Cortex of kidney (tissue), 1 donor: ENCODE measurements at places on chromosomes 1 and 21.

GRCh38 chr1:17674726-17675500 is 80.2 kb upstream of the ACTL8 start:
- no peak for DNase-seq

DNA sequence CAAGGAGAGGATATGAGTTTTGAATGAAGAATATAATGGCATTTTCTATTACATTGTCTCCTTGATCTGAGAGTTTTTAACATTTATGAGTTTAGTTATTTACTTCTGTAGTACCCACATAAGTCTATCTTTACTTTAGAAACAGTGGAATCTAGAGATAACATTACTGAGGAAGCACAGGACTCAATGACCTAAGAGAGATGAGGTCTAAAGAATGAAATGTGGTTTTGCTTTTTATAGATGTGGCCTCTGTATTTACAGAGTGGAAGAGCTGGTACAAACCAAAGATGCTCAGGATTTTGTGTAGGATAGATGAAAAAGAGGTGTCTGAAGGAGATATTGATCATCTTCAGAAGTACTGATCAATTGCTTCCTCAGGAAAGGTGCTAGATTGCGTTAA is 177.3 kb downstream of the KCTD3 start:
- no peak for DNase-seq

- DNase-seq: no peak
These were observed 42.1 kb upstream of the LEPR start for GRCh38 chr1:65378247-65378946.

DNA sequence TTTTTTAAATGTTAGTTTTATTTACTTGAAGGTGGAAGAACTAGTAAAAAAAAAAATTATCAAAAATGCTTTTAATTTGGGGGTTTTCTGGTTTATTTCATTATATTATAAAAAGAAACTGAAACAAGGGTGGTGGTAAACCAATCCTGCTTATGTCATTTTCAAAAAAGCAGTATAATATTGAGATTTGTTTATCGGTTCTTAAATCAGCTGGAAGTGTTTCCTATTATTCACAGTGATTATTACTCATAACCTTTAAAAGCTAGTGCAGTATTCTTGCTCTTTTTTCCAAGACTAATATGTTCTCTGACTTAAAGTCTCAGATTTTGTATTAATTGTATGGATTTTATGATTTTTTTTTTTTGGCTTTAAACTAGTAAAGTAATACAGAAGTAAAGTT is 5.4 kb upstream of the LRRC40 start:
- no peak for DNase-seq

DNA sequence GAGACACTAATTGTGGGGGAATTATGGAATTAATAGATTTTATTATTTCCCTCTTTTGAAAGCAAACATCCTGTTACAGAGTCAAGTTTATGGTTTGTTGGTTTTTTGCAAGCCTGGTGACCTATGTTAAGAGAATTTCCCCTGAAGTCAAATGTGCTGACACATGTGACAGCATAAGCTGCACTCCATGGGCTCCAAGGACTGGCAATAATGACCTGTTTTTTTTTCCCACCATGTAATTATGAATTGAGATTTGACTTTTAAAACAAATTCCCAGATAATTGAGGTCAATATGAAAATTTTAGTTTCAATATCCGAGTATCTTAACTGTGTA is 242.5 kb upstream of the SGIP1 start:
- no peak for DNase-seq

DNA sequence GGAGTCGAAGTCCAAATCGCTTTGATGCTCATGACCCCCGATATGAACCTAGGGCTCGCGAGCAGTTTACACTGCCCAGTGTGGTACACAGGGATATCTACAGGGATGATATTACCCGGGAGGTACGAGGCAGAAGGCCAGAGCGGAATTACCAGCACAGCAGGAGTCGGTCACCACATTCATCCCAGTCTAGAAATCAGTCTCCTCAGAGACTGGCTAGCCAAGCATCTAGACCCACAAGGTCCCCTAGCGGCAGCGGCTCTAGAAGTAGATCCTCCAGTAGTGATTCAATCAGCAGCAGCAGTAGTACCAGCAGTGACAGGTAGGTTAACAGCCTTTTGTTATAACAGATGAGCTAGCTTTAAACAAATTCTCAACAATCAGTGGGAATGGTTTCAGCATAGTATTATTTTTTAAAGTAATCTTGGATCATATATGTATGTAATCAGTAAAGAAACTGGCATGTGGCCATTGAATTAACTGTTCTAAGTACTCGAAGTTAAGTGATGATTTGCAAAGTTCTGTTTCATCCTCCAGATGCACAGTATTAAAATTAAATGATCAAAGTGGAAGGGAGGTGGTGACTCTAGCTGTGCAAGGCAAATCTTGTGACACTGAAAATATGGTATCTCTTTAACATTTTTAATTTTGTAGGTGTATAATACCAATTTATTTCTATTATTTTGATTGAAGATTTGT is 29.0 kb downstream of the SPEN start:
- no peak for DNase-seq

- DNase-seq: no peak
These were observed 144.7 kb upstream of the SPATA6 start for GRCh38 chr1:48616710-48617109.

GRCh38 chr1:23400324-23401114 is 24.0 kb downstream of the TCEA3 start:
- DNase-seq: no peak

DNA sequence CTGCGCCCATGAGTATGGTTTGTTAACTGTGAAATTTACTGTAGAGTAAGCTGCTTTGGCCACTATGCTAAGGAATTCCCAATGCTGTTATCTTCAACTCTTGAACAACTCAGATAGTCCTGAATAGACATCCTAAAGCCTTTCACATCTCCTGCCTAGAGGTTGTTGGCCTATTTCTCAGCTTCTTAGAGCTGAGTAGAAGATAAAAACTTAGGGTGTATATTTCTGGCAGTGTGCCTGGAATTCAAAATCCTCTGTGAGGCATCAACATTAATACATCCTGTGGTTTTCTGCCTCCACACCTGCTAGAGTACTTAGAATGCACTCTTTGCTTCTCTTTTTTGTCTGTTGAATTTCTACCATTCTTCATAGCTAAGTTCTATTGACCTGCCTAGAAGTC is 45.8 kb upstream of the RC3H1 start:
- DNase-seq: no peak

GRCh38 chr1:29169976-29170375 is 11.7 kb downstream of the SRSF4 start:
- DNase-seq: no peak

- DNase-seq: no peak
These were observed 36.0 kb downstream of the CENPF start for GRCh38 chr1:214638997-214639396.

DNA sequence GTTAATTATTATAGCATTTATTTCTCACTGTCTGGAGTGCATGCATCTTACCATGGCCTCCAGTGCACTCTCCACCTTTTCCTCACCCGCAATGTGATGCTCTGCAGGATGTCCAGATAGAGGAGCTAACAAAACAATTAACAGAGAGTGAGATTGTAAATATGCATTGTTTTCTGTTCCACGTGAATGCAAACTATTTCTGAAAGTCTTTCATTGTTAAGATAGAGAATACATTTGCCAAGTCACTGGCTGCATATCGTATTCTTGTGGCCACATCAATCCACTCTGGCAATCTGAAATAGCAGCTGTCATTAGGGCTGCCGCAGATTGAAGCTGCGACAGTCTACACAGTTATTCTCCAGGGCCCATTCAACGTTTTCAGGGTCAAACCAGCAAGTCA is 143.8 kb downstream of the DUSP10 start:
- DNase-seq: no peak

- DNase-seq: no peak
These were observed 6.8 kb downstream of the NCF2 start for GRCh38 chr1:183583466-183583865.

DNA sequence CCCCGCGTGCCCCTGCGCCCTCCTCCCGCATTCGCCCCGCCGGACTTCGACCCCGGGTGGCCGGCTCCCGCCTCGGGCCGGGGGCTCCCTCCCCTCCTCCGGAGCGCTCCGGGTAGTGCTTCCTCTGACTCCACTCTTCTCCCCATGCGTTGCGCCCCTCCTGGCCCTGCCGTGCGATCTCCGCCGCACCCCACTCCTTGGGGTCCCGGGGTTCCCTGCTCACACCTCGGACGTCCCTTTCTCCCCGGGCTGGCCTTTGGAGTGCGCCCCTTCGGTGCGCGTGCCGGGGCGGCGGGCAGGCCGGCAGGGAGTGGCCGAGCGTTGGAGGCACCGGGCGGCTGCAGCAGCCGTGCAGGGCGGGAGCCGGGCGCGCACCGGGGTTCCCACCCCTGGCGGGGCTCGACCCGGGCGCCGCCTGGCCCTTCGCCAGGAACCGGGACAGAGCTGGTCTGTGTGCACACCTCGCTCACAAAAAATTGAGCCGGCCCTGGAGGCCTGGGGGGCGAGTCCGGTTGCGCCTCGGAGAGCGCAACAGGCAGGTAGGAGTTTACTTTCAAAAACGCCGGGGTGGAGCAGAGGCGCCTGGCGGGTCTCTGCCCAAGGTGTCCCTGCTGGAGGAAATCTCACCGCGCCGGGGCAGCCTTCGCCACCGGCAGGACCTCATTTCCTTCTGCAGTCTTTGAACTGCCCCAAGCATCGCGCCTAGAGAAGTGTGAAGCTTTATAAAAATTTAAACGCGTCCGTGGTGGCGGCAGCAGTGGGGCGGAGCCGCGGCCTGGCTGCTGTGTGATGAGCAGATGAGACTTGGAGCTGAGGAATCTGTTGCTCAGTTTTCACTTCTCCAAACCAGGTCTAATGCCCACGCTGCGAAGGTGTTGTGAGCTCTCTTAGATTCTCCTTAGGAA is 650 bp downstream of the VANGL1 start:
- no peak for DNase-seq

DNA sequence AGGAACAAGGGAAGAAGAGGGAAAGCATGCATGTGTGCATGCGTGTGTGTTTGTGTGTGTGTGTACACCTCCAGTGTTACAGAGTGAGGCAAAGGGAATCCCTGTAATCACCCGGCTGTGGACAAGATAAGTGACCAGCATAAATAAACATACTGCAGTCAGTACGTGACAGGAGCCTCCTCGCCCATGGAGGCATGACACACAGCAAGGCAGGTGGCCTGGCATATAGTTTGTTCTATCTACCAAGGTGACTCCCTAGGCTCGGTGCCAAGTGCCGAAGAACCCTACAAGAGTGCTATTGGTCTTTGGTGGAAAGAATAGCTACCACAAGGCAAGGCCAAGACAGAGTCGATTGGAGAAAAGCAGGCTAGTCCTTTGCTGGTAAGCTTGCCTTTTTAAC is 31.7 kb upstream of the HEATR1 start:
- no peak for DNase-seq

- DNase-seq: no peak
These were observed 61.1 kb upstream of the C1orf87 start for GRCh38 chr1:60134716-60135115.

DNA sequence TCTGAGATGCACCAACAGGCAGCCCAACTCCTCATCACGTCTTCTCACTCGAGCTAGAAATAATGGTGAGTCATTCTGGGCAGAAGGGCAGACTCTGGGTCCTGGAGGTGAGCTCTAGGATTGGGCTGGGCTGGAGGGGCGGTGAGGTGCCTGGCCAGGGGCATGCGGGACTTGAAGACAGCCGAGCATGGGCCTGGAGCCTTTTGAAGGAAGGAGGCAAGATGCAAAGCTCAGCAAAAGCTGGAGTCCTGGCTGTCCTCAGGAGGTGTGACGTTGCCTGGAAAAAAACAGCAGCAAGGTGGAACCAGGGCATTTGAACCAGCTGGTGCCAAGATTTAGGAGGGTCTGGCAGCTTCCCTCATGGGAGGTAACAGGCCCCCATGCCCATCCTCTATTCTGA is 712 bp downstream of the KCNA2 start:
- DNase-seq: no peak

GRCh38 chr1:160610569-160611242 is 31.4 kb upstream of the CD84 start:
- no peak for DNase-seq

DNA sequence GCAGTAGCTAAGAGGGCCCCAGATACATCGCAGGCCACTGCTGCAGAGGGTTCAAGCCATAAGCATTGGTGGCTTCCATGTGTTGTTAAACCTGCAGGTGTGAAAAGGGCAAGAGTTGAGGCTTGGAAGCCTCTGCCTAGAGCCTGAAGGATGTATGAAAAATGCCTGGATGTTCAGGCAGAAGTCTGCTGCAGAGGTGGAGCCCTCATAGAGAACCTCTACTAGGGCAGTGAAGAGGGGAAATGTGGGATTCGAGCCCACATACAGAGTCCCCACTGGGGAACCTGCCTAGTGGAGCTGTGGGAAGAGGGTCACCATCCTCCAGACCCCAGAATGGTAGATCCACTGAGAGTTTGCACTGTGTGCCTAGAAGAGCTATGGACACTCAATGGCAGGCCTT is 30.6 kb upstream of the ADGRL4 start:
- DNase-seq: no peak

- DNase-seq: no peak
These were observed 1.2 kb downstream of the EFHD2 start for GRCh38 chr1:15410884-15411245.

DNA sequence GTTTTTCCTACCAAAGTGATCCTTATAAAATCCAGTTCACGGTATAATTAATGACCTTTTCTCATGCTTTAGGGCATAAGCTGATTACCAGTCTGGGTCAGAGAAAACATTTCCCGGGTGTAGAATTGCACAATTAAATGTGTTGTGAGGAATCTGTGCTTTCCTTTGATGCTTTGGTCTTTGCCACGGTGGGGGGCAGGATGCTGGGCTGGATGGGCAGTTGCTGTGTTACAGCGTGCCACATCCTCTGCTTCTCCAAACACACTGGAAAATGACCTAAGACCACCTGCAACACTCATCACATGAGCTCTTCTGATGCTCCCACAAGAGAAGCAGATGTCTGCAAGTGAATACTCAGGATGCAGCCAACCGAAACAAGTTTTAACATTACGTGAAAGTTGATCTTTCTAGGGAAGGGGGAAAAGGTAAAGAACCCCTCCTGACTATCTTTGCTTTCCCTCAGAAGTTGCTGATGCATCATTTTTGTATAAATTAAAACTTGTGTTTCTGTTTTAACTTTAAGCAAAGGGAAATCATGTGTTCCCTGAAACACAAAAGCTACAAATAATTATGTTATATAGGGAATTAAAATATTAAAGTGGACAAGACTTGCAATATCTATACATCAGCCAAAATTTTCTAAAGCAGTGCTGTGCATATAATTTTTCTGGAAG is 515.3 kb upstream of the NR5A2 start:
- DNase-seq: no peak

- DNase-seq: no peak
These were observed 35.0 kb downstream of the INKA2 start for GRCh38 chr1:111704240-111704639.
